Activated CD4-positive, alpha-beta T cell treated with anti-CD3 and anti-CD28 coated beads, Interleukin-10, Interleukin-2, amounts not matched to agents 100 ng/mL and 50 ng/mL, durations not matched to agents 16 hours and 8 hours (primary cell): ENCODE measurements at places on chromosomes 5 and 9.
A peak's percentile ranks its signal among the peaks of the same experiment; 100 is the strongest.

- no peak for DNase-seq
Observed at GRCh38 chr5:16913187-16914107, 22.6 kb downstream of the MYO10 start.

GRCh38 chr5:143653766-143654282 is 158.1 kb upstream of the HMHB1 start:
- peak; percentile 12 for DNase-seq

- DNase-seq, result no peak
Observed at GRCh38 chr9:130626249-130626996, 38.0 kb upstream of the PRDM12 start.

DNA sequence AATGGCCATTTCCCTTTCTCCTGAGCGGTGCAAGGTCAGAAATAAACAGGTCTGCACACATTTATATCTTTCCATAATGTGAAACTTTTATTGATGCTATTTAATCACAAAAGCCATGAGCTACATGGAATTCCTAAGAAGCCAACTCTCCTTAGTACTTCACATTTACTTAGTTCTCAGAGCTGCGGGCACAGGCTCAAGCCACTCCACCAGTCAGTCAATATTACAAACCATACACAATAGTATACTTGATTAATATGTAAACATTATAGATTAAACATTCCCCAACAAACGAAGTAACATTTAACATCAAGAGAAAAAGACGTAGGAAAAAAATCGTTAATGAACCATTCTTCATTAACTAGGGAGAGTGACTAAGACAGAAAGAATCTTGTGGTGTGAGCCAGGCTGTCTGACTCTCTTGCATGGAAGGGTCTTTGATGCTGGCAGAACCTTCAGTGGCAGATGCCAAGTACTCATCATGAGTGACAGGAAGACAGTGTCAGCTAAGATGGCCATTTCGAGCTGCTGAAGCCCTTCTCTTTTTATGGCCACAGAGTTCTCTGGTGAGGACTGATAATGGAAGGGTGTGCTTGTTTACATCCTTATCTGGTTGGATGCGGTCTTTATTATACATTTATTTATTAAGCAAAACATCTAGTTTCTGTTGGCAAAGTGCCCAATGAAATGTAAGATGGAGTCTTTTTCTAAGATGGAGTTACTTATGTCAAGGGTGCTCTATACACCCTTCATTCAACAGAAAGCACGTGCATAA is 115.5 kb upstream of the TUT7 start:
- DNase-seq, result no peak

- DNase-seq, result no peak
Observed at GRCh38 chr5:5353681-5354080, 68.8 kb upstream of the ICE1 start.

DNA sequence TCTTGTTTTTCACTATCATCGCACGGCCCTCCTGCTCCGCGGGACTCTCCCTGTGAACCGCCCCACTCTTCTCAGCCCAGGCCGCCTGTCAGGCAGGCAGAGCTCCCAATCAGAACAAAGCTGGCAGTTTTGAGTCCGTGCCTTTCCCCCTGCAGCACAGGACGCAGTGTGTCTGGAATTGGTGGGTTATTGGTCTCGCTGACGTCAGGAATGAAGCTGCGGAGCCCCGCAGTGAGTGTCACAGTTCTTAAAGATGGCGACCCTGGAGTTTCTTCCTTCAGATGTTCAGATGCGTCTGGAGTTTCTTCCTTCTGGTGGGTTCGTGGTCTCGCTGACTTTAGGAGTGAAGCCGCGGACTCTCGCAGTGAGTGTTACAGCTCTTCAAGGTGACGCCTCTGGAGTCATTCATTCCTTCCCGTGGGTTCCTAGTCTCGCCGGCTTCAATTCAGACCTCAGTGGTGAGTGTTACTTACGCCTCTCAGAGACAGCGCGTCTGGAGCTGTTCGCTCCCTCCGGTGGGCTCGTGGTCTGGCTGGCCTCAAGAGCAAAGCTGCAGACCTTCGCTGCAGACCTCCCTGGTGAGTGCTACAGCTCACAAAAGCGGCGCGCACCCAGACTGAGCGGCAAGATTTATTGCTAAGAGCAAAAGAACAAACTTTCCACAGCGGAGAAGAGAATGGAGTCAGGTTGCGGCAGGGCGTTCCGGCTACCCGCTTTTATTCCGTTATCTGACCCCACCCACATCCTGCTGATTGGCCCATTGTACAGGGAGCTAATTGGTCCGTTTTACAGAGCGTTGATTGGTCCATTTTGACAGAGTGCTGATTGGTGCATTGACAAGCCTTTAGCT is 7.4 kb downstream of the ZDHHC11B start:
- DNase-seq, result no peak

DNA sequence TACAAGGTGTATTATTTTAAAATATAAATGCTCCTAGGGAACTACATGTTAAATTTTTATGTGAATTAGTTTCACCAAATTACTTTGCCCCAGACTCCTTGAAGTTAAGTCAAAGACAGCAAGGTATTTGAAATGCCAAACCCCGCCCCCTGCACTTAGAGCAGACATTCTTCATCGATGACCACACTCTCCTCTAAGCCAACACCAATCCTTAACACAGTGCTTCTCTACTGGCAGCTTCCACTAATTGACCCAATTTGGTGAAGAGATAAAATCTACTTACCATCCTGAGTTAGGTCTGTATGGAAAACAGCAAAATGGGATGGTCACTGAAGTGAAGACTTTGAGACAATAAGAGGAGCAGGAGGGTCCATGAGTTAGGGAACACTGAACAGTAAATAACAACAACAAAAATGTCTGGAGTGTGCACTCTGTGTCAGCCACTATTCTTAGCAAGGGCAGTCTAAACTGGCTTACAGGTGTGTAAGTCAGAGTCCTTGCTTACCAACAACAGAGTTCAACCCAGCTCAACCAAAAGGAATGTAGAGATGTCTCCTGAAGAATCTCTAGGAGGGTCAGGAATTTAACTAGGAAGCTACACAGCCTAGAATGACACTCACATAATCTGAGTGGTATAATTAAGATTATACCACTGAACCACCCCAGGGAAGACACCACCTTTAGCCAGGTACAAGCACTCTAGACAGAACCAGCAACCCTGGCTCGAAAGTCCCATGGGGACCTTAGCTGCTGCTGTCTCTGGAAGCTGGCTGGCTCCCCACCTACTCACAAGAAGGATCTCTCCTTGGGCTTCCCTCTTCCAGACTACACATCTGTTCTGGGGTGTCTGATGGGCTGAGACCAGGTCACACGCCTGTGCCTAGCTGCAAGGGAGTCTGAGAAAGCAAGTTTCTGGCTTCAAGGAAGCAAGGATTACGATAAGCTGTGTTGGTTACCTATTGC is 8.8 kb upstream of the UBE2QL1 start:
- no peak for DNase-seq

DNA sequence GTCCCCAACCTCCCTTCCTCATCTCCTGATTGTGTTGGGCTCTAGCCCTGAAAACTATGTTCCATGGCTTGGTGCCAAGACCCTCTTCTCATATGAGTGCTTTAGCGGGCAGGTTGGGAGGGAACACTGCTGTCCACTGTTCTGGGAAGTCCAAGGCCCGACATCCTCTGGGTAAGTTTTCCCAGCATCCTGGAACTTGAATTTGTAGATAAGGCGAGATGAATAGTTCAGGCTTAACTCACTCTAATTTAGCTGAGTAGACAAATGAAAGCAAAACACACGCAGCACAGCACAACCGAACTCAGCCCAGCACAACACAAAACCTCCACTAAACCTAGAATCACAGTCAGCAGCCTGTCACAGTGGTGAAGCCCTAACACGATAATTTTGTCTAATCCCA is 95.3 kb upstream of the SLC28A3 start:
- no peak for DNase-seq

GRCh38 chr9:37157726-37158377 is 37.5 kb downstream of the ZCCHC7 start:
- no peak for DNase-seq

DNA sequence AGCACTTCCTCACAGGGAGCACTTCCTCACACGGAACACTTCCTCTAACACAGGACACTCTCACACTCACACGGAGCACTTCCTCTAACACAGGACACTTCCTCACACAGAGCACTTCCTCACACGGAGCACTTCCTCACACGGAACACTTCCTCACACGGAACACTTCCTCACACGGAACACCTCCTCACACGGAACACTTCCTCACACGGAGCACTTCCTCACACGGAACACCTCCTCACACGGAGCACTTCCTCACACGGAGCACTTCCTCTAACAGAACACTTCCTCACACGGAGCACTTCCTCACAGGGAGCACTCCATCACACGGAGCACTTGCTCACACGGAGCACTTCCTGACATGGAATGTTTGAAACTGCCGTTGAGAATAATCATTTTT is 13.4 kb downstream of the POMT1 start:
- no peak for DNase-seq

DNA sequence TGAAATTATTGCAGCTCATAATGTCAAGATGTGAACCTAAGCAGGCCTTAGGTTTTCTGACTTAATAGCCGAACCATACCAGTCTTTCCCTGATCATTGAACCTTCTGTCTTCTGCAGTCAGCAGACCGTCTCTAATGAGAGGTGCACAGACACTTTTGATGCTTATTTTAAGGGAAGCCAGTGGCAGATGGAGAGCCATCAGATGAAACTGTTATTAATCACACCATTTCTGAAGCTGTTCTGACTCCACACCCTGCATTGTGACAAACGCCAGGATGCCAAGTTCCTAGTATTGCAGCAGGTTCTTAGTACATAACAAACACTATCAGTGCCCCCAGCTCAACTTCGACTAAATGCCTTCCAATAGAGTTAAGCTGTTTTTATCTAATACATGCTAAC is 43.0 kb downstream of the PIK3R1 start:
- no peak for DNase-seq

DNA sequence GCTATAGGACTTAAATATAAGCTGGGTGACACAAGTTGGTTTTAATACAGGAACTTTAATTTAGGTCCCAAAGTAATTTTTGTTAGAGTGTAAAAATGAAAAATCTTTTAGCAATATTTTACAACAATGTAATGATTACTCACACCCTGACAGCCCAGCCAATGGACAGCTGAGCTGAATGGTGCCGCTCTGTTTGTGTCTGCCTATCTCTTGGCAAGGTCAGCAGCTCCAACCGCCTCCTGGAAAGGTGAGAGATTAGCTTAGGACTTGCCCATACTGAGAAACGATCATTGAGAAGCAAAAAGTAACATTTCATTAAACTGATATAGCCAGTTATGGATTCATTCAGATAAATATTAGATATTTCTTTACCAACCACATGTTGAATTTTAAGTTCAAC is 463.6 kb upstream of the CD180 start:
- no peak for DNase-seq

DNA sequence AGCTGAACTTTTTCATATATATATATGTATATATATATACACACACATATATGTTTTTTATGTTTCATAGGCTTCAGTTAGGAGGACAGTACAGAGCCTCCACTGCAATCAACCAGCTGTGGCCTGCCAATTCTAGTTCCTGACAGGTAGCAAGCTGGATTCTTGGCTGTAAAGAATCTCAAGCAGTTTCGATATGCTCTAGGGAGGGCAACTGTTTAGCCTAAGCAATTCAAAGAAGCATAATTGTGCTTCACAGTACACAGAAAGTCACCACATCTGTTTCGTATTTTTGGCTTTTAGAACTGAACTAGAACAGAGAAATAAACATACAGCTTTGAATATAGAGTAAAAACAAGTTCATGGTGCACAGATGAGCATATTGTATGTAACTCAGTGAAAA is 152.4 kb upstream of the ARRDC3 start:
- DNase-seq, result no peak

GRCh38 chr9:124353811-124354274 is 61.4 kb downstream of the PSMB7 start:
- DNase-seq, result no peak

- peak; percentile 38 for DNase-seq
Observed at GRCh38 chr5:149656576-149657182, 73.4 kb upstream of the PPARGC1B start.

DNA sequence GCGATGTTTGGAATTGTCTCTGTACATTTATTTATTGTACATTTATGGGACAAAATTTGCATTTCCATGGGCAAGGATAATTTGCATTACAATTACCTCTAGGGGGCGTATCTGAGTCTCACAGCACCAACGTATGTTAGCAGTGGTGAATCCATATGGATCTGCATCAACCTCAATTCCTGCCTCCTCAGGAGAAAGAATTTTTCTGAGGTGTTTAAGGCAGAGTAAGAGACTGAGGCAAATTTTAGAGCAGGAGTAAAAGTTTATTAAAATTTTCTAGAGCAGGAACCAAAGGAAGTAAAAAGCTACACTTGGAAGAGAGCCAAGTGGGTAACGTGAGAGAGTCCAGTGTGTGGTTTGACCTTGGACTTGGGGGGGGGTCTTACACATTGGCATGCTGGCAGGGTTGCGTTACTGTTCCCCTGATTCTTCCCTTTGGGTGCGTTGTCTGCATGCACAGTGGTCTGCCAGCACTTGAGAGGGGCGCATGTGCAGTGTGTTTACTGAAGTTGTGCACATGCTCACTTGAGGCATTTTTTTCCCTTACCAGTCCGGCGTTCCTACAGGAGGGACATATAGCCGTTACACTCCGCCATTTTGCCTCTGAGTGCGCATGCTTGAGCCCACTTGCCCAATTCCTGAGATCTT is 21.0 kb upstream of the RAB14 start:
- DNase-seq, result peak; percentile 27

DNA sequence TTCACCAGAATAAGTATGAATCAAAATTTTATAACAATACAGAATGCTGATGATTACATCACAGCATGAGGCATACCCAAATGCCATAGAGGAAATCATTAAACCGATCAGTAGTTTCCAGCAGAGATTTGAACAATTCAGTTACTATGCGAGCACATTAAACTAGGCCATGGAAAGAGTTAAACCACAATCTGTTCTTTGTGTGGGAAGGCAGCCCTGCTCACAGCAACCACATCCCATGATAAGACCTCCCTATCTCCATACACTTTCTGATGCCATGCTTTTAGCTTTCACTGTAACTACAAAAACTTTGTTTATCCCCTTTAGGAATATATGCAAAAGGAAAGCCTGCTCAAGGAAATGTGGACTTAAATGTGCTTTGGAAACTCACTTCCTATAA is 4.5 kb downstream of the NFIB start:
- no peak for DNase-seq

- no peak for DNase-seq
Observed at GRCh38 chr9:115615000-115615401, 497.0 kb upstream of the TNC start.

DNA sequence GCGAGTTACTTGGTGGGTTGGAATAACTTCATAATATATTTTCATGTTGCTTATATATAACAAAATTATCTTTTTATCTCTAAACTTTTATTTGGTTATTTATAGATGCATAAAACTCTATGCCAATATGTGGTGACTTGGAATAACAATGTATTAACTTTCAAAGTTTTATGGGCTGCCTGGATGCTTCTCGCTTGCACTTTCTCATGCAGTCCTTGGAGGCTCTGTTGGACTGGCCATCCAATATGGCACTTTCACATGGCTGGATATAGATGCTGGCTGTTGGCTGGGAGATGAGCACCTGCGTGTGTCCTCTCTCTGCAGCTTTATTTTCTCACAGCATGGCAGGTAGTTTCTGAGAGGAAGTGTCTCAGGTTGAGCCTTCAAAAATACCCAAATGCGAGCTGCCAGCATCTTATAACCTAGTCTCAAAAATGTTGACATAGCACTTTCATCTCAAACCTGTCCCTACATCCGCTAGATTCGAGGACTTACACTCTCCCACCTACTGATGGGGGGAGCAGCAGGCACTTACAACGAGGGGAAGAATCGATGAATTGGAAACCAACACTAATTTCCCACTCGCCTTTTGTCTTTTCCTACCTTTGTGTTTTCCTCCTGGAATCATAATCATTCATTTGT is 48.3 kb upstream of the SMARCA2 start:
- no peak for DNase-seq
